ENCODE measurements at places on chromosomes 1 and 21.

DNA sequence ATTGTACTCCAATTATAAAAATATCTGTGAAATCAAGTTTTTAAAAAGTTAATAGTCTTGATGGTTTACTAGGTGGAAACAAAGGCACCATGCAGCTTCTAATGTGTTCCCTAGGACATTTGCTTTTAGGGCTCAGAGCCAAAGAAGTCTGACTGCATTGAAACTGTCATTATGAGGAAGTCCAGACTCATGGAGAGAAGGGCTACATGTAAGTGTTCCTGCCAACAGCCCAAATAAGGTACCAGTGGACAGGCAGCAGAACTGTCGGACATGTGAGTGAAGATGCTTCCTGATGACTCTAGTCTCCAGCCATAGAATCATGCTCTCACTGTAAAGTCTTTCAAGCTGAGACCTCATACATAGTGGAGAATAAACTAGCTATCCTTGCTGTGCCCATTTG lies 287.6 kb downstream of the AKT3 start:
- DNase-seq, result no peak

DNA sequence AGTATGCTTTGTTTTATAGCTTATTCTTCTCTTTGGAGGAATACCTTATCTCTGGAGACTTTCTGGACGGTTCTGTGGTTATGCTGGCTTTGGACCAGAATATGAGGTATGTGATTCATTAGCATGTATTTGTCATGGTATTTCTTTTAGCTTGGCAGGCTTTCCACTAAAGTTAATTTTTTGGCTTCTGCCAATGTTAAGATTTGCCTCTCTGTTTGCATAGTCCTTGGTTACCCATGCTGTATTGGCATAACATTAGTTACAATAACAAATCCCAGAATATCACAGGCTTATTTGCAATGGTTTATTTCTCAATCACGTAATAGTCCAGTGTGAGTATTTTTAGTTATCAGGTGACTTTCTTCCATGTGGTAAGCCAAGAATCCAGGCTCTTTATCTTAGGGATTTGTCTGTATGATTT lies 9.7 kb downstream of the ZMPSTE24 start:
- no peak for DNase-seq

DNA sequence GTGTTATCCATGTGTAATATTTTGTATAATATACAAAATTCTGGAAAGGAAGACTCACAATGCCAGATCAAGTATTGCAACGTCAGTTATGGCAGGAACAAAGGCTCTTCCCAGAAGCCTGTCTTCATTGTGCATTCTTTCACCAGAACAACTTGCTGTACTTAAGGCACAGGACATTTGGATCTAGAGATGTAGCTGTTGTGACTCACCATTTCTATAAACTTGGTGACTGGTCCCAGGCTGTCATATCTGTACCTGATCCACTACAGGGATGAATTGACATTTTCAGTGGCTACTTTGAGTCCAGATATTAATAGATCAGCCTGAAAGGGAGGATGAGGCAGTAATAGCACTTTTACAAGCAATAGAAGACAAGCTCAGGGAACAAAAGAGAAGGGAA lies 299.8 kb downstream of the DISC1 start:
- no peak for DNase-seq

DNA sequence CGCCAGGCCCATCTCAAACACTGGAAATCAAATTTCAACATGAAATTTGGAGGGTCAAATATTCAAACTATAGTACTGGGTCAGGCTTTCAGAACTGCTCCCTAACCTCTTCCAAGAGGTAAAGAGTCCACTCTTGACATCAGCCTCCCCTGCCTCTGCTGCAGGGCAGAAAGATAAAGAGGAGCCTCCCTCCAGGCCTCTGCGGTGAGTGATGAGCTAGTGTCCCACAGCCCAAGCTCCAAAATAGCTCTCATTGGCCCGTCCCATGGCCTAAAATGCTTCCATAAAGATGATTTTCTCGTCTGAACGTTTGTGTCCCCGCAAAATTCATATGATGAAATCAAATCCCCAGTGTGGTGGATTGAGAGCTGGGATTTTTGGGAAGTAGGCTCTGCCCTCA lies 33.7 kb upstream of the CCSAP start:
- DNase-seq, result no peak

GRCh38 chr1:116521186-116521585 lies 49.6 kb downstream of the CD58 start:
- no peak for DNase-seq

GRCh38 chr1:152933196-152933595 lies 13.8 kb upstream of the SPRR5 start:
- no peak for DNase-seq

- DNase-seq, result no peak
Measured at GRCh38 chr1:110454328-110454727, 3.4 kb downstream of the PROK1 start.

GRCh38 chr1:30446508-30446907 lies 276.9 kb downstream of the MATN1 start:
- DNase-seq, result no peak

DNA sequence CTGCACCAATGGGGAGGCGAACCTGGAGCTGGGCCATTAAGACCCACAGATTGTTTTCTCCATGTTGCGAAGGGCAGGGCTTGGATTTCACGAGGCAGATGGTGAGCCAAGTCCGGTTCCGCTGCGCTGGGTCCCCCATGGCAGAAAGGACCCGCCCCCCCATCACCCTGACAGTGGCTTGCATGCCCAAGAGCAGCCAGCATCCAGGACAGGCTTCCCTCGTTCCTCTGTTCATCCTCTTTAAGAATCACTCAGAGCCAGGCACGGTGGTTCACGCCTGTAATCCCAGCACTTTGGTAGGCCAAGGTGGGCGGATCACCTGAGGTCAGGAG lies 15.8 kb upstream of the NPHP4 start:
- DNase-seq, result no peak

DNA sequence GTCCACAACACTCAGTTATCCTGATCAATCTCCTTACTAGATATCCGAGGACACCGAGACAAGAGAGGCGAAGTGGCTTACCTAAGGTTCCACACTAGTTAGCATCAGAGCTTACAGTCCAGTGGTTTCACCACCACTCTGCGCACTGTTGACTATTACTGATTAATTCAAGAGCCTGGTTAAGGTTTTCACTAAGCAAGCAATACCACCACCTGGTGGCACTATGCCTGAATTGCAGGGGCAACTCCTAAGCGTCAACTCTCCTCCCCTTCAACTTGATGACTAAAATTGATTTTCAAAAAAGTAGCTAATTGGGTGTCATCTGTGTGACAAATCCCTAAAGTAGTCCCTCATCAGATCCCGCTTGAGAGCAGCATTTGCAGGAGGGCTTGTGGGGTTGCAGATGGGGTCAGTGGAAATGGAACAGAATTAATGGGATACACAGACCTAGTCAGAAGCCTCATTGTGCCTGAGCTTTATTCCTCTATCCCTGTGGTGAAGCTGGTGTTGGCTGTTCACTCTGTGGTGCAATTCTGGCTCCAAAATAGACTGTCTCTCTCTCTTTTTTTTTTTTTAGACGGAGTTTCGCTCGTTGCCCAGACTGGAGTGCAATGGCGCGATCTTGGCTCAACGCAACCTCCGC lies 9.1 kb downstream of the TTC22 start:
- no peak for DNase-seq

DNA sequence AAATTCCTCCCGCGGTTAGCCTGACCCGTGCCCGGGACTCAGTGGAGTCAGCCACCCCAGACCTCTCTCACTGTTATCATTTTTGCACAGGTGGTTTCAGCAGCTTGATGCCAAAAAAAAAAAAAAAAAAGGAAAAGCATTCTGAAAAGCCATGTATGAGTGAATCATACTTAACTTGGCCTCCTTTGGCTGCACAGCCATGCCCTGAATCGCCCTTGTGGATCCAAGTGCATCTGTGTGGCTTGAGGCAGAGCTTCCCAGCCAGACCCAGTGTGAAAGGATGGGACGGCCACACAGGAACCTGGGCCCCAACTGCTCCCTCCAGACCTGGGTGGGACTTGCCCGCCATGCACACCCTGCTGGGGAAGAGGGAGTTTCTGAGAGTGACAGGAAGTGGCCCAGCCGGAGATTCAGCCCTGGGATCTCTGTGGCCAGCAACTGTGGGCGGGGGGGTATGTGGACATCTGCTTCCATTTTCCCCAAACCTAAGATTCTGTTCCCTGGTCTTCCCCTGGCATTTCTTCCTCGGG lies 8.6 kb downstream of the YBEY start:
- no peak for DNase-seq

- DNase-seq, result no peak
Measured at GRCh38 chr1:236204039-236204438, 61.7 kb downstream of the GPR137B start.

GRCh38 chr21:46194374-46195334 lies 10.4 kb upstream of the SPATC1L start:
- DNase-seq, result no peak

DNA sequence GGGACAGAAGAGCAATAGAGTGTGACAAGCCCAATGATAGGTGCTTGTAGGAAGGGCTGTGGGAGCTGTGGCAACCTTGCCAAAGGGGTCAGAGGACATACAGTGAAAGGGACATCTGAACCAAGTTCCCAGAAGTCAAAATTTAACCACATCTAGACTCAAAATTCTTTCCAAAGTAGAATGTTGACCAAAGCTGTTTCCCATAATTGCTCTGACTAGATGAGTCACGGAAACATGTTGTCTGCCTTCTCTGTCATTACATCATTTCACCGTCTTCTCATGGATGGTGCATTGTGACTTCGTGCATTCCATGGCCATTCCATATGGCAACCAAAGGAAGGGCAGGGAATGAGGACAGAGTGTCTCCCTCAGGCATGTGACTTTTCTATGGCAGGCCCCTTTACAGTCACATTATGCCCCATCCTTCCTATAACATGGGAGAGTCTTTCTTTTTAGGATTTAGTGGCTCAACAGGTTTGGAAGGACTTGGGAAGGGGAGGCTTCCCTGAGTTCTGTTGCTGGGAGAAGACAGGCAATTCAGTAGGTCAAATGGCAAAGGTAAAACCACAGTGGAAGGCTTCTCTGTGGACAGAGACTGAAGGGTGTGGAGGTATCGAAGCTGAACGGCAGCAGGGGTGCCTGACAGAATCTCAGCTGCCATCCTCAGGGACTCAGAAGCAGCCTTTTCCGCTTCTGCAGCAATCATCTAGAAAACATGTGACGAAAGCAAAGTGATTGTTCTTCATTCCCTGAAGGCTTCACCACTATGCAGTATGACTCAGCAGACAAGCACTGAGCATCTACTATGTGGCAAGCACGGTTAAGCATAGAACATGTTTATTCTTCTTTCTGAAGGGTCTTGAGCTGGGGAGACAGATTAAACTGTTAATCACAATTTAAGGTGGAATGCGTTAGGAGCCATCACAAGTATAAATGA lies 24.7 kb downstream of the NPHS2 start:
- DNase-seq, result no peak

- DNase-seq, result no peak
Measured at GRCh38 chr1:89254658-89255287, 17.9 kb downstream of the GBP5 start.

- no peak for DNase-seq
Measured at GRCh38 chr21:29641001-29641634, 298.7 kb downstream of the GRIK1 start.

DNA sequence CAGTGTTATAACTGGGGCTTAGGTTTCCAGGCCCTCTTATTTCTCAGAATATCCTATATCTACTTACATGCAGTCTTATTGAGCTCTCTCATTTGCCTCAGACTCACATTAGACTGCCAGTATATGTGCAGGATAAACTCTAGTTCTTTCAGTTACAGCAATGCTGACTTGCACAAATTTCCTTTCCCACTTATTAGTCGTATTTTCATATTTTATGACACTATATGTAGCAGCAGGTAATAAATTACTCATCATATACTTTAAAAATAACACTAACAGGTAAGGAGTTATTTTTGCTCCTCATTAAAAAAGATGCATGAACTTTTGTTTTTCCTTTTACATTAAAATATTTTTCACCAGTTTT lies 65.7 kb downstream of the GADD45A start:
- no peak for DNase-seq

DNA sequence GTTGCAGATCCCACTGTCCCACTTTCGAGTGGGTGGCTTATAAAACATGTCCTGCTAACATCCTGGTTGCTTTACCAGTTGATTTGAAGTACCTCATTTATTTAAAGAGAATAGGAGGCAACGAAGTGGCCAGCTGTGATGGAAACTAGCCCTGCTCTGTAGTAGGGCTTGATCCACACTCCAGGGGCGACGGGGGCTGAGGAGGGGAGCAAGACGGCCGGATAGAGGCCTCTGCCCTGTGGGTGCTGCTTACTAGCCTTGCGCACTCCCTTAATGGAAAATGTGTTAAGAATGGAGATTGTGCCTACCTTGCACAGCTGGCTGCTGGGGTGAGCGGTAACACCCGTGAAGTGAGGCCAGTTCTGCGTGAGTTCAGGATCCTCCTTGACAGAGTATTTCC lies 41.1 kb upstream of the PWP2 start:
- no peak for DNase-seq

- no peak for DNase-seq
Measured at GRCh38 chr1:41364442-41365319, 3.4 kb downstream of the FOXO6 start.

DNA sequence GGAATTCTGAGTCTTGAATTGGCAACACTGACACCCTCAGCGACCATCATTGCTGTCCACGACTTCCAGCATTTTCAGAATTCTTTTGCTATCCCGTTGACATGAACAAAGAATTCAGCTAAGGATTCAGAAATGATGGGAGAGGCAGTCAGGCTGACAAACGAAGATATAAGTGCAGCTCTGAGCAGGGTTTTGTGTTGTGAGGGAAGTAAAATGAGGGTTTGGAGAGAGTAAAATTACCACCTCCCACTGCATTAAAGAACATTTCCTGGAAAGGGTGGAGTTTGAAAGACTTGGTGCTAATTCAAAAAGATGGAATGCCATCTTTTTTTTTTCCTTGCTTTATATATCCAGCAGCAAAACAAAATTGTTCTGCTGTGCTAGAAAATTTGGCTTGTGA lies 4.9 kb upstream of the ELK4 start:
- no peak for DNase-seq
